ENCODE measurements at places on chromosomes 1 and 21.

- DNase-seq = no peak
These were observed 36.6 kb upstream of the SSX2IP start for GRCh38 chr1:84726593-84727499.

- no peak for DNase-seq
These were observed 121.1 kb downstream of the FOXD2 start for GRCh38 chr1:47558601-47559593.

- peak; percentile 49 for DNase-seq
These were observed 746 bp downstream of the AK4 start for GRCh38 chr1:65148548-65149350.

- no peak for DNase-seq
These were observed 103.4 kb upstream of the ADAR start for GRCh38 chr1:154711416-154711815.

Data from activated CD4-positive, alpha-beta T cell treated with anti-CD3 and anti-CD28 coated beads, Interleukin-2, Interleukin-4, amounts not matched to agents 100 ng/mL and 50 ng/mL, durations not matched to agents 16 hours and 8 hours (primary cell).